T-cell (primary cell): ENCODE measurements at places on chromosomes 7 and 10. TPM values are rescaled to one million over a fixed set of nuclear protein-coding genes. Genes with fewer than 3 reads are reported as not detected.

ADAP1 gene
- total RNA-seq, result 24.0 TPM

DNA sequence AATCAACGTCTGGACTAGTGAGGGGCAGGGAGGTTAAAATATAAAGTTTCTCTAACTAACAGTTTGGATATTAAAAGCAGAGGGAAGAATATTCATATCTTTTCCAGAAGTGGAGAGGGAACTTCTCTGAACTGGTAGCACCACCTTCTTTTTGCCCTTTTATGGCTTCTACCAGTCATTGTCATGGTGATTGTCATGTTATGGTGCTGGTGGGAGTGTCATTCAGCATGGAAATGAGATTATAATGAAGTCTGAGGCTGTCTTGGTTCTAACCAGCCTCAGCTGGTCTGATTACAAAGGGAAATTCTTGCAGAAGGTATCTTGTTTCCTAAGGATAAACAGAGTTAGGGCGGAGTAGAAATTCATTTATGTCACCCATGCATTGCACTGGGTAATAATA lies 523.8 kb downstream of the ZWINT start:
- DNase-seq, result no peak

- DNase-seq, result no peak
Observed at GRCh38 chr10:95282107-95282506, 8.7 kb downstream of the PDLIM1 start.

GRCh38 chr7:21946222-21946709 lies 567 bp upstream of the CDCA7L start:
- no peak for DNase-seq

CUBN gene
- 7.7 TPM for total RNA-seq

GRCh38 chr10:70655316-70655715 lies 17.0 kb upstream of the ADAMTS14 start:
- no peak for DNase-seq
